ENCODE measurements at places on chromosomes 16 and 17.
A peak's percentile ranks its signal among the peaks of the same experiment; 100 is the strongest.

- DNase-seq: no peak
Measured at GRCh38 chr16:7115898-7116297, 216.7 kb upstream of the RBFOX1 start.

- no peak for DNase-seq
Measured at GRCh38 chr16:17541324-17541723, 70.6 kb upstream of the XYLT1 start.

DNA sequence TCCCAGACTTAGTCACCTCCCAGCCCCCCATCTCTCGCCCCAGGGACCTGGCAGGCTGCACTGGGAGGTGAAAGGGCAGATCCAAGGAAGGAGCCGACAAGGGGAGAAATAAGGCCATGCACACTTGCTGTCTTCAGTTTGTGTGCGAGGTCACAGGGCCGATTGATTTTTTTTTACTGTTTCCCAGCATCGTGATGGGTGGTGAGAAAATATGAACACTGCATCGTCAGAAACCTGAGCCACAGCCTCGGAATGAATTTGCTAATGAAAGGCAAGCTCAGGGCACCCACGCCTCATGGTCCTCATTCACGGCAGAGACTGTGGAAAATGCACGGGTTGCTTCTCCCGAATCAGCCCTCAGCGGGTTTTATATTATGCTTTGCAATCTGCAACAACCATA lies 98.0 kb downstream of the SOCS1 start:
- no peak for DNase-seq

GRCh38 chr16:81307770-81308169 lies 7.0 kb upstream of the GAN start:
- no peak for DNase-seq

DNA sequence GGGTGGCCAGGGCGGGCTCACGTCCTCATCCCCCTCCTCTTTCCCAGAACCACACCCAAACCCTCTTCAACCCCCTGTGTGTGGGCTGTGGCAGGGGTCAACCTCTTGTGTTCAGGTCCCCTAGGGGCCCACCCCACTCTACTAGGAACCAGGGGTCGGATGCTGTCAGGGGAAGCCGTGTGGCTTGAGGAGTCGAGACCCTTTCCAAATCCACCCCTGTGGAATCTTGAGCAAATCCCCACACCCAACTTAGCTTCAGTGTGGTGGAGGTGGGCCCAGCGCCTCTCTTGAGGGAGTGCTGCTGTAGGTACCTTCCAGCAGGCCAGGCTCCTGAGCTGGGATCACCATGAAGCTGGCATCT lies 121.5 kb downstream of the MRM1 start:
- DNase-seq: no peak

GRCh38 chr17:70095455-70095854 lies 20.4 kb downstream of the KCNJ16 start:
- DNase-seq: no peak

- no peak for DNase-seq
Measured at GRCh38 chr16:66026211-66026610, 340.3 kb upstream of the CDH5 start.

- no peak for DNase-seq
Measured at GRCh38 chr17:68592009-68592408, 9.2 kb downstream of the FAM20A start.

DNA sequence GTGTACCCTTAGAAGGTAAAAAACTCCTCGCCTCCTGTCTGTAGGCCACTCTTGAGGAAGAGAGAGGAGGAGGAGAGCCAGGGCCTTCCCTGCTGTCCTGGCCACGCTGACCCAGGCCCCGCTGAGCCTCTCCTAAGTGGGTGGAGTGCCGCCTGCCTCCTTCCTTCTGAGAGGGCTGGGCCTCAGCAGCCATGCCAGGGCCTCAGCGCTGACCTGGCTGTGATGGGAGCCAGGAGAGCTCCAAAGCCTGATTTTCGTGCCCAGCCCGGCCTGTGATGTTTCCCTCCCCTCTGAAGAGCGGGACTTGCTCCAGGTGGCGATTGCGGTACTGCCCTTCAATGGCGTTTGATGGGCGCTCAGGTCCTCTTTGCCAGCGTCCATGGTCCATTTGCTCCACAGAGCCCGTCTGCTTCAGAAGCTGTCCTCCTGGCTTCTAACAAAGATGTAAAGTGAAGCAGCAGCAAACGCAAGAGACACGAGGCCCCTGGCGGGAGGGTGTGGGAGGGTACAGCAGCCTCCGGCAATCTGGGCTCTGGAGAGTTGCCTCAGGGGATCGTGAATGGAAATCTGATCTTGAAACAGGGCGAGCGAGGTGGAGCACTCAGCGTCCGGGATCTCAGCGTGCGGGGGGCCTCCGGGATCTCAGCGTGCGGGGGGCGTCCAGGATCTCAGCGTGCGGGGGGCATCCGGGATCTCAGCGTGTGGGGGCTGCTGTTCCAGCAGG lies 93.5 kb downstream of the NPIPB11 start:
- DNase-seq: no peak

DNA sequence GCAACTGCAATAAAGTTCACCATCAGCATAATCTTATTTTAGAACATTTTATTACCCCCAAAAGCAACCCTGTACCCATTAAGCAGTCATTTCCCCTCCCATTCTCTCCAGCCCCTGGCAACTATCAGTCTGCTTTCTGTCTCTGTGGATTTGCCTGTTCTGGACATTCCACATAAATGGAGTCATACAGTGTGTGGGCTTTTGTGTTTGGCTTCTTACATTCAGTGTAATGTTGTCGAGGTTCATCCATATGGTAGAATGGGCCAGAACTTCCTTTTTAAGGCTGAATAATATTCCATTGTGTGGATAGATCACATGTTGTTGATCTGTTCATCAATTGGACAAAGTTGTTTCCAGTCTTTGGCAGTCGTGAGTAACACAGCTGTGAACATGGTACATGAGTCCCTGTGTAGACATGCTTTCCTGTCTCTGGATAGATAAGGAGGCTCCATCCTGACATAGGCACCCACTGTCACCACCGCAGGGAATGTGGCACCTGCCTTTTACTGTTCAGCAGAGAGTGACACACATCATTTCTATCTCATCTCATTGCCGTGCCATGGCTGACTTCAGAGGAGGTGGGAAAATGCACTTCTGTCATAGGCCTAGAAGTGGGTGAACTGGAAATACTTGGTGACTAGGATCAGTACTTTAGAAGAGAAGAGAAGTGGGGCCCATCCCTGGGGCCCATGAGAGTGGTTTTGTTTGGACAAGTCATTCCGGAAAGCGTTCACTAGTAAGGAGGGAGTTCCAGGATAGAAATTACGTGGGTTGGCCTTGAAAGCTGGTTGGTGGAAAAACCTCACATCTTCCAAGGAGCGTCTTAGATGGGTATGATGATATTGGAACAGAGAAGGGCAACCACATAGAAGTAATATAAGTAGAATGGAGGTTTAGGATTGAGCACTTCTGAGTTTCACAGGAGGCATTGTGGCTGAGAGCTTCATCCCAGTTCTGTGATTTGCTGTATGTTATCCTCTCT lies 25.8 kb downstream of the EPN2 start:
- no peak for DNase-seq

- DNase-seq: no peak
Measured at GRCh38 chr16:4678596-4678995, 14.8 kb upstream of the NUDT16L1 start.

DNA sequence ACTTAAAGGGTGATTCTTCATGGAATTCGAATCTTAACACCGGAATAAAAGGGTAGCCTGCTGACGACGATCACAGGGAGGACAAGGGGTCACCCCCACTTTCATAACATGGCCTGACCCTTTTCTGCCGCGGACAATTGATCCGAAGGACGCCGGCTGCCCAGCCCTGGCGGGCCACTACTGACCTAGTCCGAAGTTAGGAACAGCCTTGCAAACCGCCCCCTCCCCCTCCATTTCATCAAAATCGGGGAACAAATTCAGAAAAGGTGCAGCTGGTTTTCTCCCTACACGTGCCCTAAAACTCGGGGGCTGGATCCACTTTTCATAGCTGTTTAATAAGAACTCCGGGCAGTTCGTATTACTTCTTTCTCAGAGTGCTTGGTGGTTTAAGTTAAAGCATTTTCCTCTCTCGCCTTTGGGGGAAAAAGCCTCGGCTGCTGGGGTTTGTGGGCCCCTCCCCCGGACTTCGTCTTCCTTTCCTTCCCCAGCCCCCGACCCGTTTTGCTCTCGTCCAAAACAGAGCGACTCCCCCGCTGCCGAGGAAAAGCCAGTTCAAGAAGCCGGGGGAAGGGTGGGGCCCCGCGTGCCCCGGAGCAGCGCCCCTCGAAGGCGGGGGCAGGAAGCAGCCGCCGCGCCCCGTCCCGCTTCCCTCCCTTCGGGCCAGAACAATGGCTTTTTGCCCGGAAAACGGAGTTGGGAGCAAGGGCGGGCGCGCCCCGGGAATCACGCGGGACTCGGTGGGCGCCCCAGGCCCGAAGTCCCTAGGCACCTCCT lies 641 bp upstream of the CBX2 start:
- DNase-seq: peak; percentile 41

Data from activated naive CD4-positive, alpha-beta T cell treated with anti-CD3 and anti-CD28 coated beads for 36 hours (primary cell).